ENCODE measurements at places on chromosomes 3 and 15.

GRCh38 chr3:64220161-64220914, 4.9 kb downstream of the PRICKLE2 start:
- peak; percentile 51 for DNase-seq

GRCh38 chr3:17087509-17087908, 202.8 kb downstream of the PLCL2 start:
- DNase-seq: no peak

DNA sequence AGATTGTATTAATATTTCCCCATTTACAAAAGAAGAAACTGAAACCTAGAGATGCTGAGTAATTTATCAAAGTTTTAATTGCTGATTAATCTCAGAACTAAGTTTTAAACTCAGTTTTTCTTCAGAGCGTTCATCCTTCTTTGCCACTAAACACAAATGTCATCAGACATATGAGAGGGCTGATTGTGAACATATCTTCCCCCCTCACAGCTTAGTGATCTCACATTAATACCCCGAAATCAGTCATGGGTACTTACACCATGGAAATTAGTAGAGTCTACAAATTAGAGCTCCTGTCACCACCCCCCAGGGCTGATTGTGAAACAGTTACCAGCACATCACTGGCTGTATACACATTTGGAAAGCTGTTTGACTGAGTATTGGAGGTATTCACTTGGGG, 189.3 kb upstream of the SGO1 start:
- DNase-seq: no peak

DNA sequence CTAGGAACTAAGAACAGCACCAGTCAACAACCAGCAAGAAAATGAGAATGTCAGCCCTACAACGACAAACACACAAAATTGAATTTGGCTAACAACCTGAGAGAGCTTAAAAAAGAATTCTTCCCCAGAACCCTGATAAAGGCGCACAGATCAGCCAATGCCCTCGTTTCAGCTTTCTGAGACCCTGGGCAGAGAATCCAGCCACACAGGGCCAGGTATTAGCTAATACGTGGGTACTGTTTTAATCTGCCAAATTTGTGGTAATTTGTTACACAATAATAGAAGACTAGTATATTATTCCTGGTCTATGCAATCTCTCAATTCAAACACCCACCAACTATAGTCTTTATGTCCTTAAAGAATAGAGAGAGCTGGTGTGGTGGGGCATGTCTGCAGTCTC, 291.6 kb upstream of the GADL1 start:
- DNase-seq: no peak

DNA sequence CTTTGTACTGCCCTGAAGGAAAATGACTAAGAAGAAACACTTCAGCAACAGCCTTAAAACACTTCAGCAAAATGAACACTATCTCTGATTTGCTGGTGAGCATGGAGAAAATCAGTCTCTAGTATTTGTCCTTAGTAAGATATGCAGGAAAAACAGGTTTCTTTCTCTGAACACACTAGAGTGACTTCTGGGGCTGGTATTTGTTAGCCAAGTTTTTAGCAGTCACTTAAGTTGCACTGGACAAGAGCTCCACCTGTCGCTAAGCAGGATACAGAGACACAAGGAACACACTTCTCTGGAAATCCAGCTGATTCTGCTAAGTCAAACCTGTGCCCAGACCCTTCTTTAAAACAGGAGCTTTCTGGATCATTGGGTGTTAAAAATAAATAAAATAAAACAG, 65.3 kb downstream of the CHAC1 start:
- no peak for DNase-seq

DNA sequence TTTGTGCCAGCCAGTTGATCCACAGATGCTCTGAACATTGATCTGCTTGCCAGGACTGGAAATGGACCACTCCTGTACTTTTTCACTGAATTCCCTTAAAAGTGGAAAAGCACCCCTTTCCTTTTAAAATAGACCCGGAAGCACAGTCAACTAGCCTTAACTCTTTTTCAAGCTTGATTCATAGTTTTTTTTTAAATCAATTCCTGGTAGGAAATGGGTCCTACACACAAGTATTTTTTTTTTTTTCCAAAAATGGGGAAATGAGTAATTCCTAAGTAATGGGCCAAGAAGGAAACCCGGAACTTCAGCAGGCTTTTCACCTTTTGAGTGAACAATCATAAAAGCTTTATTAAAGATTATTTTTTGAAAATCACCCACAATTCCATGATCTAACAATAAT, 234.4 kb upstream of the ADAMTS9 start:
- DNase-seq: no peak

GRCh38 chr3:46574881-46575576, 8.9 kb upstream of the LRRC2 start:
- DNase-seq: no peak

DNA sequence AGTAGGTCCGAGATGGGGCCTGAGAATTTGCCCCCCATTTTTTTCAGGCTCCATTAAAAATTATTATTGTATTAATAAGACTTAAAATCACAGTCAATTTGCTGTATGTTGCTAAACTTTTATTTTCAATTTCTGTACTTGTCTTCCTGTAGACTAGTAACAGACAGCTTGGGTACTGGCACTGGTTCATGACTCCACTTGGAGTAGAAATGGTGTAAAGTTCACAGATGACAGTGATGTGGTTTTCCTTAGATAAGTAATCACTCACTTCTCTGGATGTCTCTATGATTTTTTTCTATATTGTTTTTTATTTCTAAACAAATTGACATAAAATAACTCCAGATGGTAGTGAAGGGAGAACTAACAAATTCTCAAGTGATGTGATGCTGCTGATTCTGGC, 15.6 kb upstream of the ZNF80 start:
- no peak for DNase-seq

DNA sequence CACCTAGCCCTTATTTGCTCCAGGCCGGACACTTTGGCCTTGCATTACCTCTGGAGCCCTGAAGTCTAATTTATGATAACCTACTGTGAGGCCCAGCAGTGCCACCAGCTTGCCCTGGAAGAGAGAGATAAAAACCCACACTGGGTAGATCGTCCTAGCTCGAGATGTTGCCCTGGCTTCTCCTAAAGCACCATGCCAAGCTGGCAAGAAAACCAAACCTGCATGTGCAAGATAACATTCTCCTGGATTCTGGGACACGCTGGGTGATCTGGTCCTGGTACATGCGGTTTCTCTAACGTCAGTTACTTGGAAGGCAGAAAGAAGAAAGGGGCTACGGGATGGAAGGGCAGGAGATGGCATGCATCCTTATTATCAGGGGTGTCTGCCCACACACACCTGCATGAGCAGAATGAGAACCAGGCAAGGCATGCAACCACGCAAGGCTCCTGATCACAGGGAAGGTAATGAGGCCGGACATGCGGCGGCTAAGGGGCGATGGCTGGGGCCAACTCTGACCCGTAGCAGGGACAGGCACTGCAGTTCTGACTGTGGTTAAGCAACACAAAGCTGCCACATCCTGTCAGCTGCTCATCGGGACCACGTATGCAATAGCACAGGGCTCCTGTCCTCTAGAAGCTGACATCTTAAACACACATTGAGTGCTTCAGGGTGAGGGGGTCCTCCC, 73.0 kb downstream of the OXNAD1 start:
- no peak for DNase-seq

All from epithelial cell of proximal tubule (primary cell).